ENCODE measurements at places on chromosomes 3 and 15. TPM values are rescaled to one million over a fixed set of nuclear protein-coding genes. Genes with fewer than 3 reads are reported as not detected.

GPR156 gene
- total RNA-seq: 2.0 TPM

CCR9 gene
- 0.41 TPM for total RNA-seq

SETMAR gene
- total RNA-seq: 47.7 TPM

XRN1 gene
- 61.1 TPM for total RNA-seq

KBTBD13 gene
- not detected for total RNA-seq

EPHB1 gene
- total RNA-seq: 16.7 TPM

CPN2 gene
- total RNA-seq: not detected

FEZF2 gene
- 12.2 TPM for total RNA-seq
